DMS79 (cell line): ENCODE measurements at places on chromosomes 12 and 14.

- DNase-seq = no peak
These were observed 14.7 kb upstream of the CDH24 start for GRCh38 chr14:23071921-23072539.

- DNase-seq = no peak
These were observed 94.5 kb downstream of the AACS start for GRCh38 chr12:125159702-125160101.

- DNase-seq = no peak
These were observed 272.6 kb downstream of the CCER1 start for GRCh38 chr12:90682398-90682797.

- DNase-seq = no peak
These were observed 65.3 kb downstream of the FOS start for GRCh38 chr14:75343911-75344310.

- no peak for DNase-seq
These were observed 133.8 kb upstream of the FOXN3 start for GRCh38 chr14:89550821-89551220.

GRCh38 chr14:88987516-88987915 lies 163.1 kb downstream of the TTC8 start:
- no peak for DNase-seq

DNA sequence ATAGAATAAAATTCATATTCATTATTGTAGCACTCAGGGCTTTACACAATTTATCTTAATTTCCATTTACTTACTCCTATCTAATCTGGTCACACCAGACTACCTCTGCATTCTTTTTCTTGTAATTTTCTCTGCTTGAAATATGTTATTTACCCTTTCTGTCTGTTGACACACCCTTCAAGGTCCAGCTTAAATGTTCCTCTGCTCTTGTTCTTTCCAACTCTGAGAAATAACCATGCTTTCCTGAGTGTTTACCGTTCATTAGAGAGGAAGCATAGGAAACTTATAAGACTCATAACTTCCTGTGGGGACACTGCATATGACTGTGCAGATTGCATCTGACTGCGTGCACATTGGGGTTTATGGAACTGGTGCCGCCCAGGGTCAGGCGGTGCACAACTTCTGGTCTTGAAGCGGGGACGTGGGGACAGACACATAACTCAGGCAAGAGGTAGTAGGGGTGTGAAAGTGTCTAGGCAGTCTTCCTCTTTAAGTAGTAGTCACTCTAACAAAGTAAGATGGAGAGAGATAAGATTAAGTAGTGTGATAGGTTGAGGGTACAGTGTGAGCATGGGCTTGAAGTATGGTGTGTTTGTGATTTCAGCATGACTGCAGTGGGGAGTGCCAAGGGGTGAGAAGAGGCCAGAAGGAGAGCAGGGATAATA lies 42.6 kb upstream of the FOXJ2 start:
- no peak for DNase-seq

- no peak for DNase-seq
These were observed at the start of gene PTPN6 for GRCh38 chr12:6950811-6951540. PTPN6 (plus strand) TSS chr12:6951356; CDS start chr12:6951513, 157 bp downstream.

DNA sequence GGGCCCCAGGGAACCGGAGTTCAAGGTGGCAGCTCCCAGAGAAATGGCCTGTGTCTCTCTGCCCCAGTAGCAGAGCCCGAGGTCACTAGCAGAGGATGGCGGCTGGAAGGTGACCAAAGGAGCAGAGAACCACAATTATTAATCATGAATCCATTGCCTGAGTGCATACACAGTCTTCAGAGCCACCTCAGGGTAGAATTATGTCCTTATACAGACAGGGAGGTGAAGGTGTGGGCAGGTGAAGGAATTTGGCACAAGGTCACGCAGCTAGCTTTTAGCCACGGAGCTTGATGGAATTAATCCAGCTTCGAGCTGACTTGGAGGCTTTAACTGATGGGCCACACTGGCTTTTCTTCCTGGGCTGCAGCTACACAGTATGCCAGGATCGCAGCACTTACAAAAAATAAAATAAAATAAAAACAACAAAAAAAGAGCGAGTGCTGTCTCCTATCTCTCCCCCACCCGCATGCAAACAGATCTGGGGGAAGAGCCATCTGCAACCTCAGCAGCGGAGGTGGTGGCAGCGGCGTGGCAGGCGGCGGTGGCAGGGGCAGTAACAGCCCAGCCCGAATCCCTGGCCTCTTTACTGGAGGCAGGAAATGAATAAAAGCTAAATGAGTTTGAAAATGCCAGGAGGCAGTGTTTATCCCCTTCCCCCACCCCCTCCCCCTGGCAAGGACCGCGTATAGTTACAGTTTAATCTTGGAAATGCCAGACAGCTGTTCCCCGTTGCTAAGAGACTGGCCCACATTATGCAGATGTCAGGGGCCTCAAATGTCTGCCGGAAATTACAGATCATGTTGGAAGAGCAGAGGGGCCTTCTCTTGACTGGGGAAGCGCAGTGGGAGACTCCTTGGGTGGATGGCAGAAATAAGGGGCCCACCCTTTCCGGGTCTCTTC lies 93.5 kb downstream of the LRRC74A start:
- peak; percentile 92 for DNase-seq

DNA sequence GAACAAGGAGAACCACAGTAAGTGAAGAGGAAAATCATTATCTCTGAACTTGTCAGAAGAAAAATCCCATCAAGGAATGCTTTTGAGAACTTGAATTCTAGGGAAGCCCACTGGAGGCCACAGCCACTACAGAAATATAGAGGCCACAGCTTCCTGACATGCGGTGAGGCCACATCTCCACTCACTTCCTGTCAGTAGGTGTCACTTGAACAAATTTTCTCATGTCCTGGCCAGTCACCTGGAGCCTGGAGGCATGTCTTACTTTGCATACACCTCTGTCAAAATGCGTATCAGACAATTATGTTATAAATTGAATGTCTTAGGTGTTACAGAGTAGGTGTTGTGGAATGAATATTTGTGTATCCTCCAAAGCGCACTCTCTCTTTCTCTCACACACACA lies 370.3 kb downstream of the DAD1 start:
- DNase-seq = no peak

DNA sequence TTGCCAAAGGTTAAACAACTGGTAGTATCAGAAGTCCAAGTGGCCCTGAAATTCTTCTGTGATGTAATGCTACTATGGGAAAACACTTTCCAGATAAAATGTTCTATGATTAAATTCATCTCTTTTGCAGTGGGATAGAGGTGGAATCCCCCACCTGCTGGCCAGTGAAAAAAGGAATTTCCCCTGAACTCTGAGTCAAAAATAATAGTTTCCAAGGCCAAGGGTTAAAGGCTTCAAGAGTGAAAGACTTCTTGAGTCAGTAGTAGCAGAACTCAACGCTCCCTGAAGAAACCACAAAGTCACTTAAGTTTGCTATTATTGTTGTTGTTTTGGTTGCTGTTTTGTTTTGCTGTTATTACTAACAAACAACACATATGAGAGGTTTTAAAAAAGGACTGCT lies 330.8 kb downstream of the SOX5 start:
- no peak for DNase-seq

GRCh38 chr12:55626154-55626553 lies 10.5 kb upstream of the OR10P1 start:
- DNase-seq = no peak

DNA sequence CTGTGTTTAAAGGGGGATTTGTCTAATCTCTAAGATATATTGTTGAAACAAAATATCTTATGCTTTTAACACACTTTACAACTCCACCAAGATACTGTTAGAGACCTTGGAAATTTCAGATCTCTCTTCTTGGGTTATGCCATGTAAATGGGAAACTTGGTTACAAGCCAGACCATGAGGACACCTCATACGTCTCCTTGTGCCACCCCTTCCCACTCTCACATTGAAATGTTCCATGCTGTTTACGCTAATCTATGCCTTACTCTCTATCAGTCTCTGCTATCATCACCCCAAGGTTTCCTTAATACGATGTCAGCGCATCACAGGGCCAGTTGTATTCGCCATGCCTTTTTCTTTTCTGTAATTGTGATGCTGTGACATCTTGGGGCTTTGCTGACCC lies 13.4 kb upstream of the DEGS2 start:
- no peak for DNase-seq

DNA sequence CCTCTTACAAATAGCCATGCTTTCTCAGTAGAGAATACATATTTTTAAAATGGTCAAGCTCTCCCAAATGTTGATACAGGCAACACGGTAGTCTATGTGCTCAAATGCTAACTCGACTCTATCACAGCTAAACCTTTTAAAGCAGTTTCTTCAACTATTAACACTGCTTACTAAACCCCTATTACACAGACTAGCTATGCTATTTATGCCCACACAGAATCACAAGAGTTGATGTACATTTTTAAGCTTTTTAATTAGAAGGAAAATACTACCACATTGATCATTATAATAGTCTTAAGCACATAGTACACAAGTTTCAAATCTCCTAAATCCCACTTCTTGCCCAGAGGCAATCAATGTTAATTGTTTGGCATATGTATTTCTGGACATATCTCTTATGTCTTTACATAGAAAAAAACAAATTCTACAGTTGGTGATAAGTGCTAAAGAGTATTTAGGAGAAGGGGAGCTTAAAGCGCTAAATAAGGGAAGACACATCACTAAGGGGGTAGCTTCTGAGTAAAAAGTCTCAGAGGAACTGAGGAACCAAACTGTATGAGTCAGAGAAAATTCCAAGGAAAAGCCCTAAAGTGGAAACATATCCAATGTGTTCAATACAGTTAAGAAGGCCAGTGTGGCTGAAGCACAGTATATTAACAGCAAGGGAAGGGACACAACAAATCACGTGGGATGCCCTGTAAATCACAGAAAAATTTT lies 13.7 kb downstream of the HNRNPC start:
- no peak for DNase-seq

DNA sequence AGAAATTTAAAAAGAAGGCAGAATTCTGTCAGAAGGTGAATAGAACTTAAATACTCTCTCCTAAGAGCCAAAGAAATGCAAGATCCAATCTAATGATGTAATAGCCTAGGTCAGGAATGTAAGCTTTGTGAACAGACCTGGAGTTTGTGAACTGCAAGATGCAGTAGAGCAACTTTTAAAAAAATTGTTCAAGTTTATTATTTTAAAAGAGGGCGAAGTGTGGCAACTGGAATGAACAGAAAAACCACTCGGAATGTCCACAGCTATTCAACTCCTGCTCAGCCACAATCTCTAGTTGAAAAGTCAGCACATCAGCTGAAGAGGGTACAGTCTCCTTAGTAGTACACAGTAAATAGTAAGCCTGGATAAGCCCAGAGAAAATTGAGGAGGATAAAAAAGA lies 228.8 kb downstream of the PPFIA2 start:
- no peak for DNase-seq

GRCh38 chr12:44703182-44703910 lies 172.8 kb downstream of the NELL2 start:
- no peak for DNase-seq

DNA sequence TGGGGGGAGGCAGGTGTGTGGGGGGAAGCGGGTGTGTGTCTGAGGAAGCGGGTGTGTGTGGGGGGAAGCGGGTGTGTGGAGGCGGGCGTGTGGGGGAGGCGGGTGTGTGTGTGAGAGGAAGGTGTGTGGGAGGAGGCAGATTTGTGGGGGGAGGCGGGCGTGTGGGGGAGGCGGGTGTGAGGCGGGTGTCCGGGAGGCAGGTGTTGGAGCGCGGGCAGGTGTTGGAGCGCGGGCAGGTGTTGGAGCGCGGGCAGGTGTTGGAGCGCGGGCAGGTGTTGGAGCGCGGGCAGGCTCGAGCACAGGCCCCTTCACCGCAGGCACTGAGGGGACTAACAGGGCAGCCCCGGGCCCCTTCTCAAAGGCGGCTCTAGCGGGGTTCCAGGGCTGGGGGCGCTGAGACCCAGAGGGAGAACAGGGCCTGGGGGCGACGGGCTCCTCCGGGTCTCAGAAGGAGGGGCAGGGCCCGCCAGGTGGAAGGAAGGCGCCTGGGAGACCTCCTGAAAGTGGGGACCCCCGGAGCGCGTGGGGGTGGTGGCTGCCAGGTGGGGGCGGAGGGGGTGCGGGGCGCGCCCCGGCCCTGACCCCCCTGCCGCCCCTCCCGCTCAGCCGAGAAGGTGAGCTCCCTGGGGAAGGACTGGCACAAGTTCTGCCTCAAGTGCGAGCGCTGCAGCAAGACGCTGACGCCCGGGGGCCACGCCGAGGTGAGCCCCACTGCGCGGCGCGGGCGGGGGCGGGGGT lies 3.2 kb downstream of the CRIP2 start:
- no peak for DNase-seq

DNA sequence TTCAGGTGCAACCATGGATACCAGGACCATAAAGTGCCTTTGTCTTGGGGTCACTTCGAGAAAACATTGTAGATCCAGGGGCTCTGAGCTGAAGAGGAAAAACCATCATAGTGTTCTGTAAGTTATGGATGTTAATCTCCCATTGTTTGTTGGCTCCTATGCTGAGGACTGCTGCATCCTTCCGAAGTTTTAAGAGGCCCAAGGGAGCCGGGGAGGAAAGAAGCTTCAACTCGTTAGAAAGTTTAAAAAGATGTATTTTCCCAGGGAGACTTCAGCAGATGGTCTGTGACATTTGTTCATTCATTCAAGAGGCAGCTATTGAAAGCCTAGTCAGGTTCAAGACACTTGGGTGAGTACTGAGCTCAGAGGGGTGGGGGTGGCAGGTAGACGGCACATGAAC lies 378.8 kb upstream of the TBX3 start:
- DNase-seq = no peak

DNA sequence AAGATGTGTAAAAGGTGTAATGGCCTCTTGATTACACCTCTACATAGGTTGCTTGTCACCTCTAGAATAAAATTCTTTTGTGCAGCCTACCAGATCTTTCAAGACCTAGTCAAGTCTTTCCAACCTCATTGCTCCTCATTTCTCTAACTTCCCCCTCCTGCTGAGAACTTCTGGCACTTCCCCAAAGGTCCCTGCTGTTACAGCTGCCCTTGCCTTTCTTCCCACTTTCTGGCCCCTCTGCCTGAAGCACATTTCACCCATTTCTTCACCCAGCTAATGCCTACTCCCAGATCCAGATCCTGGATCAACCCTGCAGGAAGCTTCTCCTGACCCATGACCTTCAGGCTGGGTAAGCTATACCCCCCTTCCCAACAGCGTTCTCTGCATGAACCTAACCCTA lies 1.5 kb downstream of the TSHR start:
- no peak for DNase-seq

GRCh38 chr12:92863251-92863650 lies 65.8 kb downstream of the EEA1 start:
- DNase-seq = no peak

GRCh38 chr14:75845136-75845804 lies 136.5 kb downstream of the TGFB3 start:
- no peak for DNase-seq

DNA sequence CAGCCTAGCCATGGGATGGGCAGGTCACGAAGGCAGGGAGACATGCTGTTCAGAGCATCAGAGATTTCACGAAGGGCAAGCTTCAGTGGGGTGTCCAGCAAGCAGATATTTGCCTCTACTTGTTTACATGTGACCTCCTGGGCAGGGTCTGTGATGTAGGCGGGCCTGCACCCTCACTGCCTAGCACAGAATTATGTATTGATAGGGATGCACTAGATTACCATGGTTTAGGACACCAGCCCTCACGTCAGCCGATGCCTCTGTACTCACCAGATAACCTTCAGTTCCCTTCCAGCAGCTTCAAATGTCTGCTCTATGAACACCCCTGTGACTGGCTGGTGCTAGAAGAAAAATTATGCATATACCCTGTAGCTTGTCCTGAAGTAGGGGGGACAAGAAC lies 5.1 kb upstream of the EIF5 start:
- no peak for DNase-seq
